ENCODE measurements at places on chromosomes 2 and 18.

DNA sequence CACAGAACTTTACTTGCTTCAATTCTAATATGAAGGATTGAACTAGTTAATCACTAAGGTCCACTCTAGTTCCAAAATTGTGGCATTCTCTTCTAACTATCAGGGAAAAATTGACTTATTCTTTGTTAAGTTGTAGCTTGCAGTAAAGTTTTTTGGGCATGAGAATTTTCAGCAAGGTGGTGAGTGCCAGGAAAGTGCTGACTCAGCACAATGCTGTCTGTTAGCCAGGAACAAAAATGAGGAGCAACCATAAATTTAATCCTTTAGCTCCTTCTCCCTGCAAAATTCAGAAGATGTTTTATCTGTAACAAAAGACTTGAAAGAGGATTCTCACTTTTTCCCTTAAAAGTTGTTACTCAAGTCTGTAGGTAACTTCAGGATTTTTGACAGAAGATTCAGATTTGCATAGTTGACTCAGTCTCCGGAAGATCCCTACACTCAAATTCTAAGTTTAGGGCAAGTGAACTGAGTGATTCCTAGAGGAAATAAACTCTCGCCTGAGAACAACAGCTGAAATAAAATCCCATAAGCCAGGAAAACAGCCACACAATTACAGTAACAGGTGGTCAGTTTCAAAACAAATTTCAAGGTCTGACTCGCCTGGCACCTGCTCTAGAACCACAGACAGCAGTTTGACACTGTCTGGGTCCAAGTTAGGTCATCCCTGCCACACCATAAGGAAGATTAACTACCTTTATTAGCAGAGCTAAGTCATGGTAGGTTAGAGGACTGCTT is 20.2 kb upstream of the DARS1 start:
- DNase-seq: no peak

DNA sequence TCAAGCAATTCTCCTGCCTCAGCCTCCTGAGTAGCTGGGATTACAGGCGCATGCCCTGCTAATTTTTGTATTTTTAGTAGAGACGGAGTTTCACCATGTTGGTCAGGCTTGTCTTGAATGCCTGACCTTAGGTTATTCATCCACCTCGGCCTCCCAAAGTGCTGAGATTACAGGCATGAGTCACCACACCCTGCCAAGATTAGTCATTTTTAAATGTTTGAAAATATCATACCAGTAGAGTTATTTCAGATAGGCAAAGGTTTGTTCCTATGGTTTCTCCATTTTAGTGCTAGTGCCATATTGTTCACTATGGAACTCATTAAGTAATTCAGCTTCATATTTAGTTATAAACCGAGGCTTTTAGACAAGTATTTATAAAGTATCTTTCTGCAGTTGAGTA is 52.3 kb downstream of the HIBCH start:
- DNase-seq: no peak

GRCh38 chr2:162257425-162257824 is 14.2 kb upstream of the FAP start:
- no peak for DNase-seq

GRCh38 chr18:22505141-22505591 is 87.5 kb upstream of the CTAGE1 start:
- no peak for DNase-seq

GRCh38 chr2:8391126-8391525 is 290.7 kb upstream of the ID2 start:
- no peak for DNase-seq

- no peak for DNase-seq
Observed at GRCh38 chr2:172066394-172066886, 18.9 kb upstream of the DLX1 start.

DNA sequence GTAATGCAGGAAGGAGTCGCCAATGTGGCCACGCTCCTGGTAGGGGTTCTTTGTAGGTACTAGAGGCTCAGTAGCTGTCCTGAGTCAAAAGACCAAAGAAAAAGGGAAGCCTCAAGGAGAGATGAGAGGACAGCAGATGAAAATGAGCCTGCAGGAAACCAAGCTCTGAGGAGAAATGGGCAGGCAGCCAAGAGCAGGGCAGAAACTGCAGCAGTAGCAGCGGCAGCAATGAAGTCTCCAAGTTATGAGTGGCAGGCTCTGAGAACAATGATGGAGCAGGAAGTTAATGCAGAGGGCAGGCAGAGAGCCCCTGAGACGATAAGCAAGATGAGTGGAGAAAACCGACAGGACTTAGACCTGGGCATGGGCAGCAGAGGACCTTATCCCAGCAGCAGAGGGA is 48.2 kb upstream of the TMEM200C start:
- no peak for DNase-seq

- no peak for DNase-seq
Observed at GRCh38 chr18:26614374-26614773, 66.0 kb upstream of the KCTD1 start.

- no peak for DNase-seq
Observed at GRCh38 chr2:45000341-45000901, 8.8 kb downstream of the SIX2 start.

- DNase-seq: peak; percentile 6
Observed at GRCh38 chr2:234164493-234165413, 114.3 kb downstream of the SPP2 start.

- DNase-seq: no peak
Observed at GRCh38 chr2:98952966-98953365, 16.9 kb upstream of the CRACDL start.

GRCh38 chr2:209942426-209942825 is 60.0 kb upstream of the RPE start:
- no peak for DNase-seq

DNA sequence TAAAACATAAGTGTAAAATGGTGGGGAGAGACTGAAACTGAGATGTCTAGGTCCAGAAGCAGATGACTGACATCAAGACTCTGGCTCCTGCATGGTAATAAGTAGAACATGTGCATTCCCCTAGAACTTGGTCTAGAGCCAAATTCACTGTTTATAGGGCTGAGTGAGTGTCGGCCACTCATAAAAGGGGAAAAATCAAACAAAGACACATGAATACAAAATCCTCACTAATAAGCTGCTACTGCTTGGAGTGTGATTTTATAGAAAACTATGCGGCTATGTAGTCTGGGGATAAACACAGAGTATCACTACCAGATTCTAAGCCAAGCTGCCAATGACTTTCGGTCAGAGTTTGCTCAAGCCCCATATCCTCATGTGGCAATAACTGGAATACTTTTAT is 1080.8 kb upstream of the DDX18 start:
- DNase-seq: no peak

- DNase-seq: no peak
Observed at GRCh38 chr18:57425096-57425495, 10.1 kb upstream of the ONECUT2 start.

GRCh38 chr2:68811364-68811763 is 59.8 kb downstream of the BMP10 start:
- no peak for DNase-seq

GRCh38 chr2:234420408-234420807 is 76.5 kb downstream of the ARL4C start:
- no peak for DNase-seq

DNA sequence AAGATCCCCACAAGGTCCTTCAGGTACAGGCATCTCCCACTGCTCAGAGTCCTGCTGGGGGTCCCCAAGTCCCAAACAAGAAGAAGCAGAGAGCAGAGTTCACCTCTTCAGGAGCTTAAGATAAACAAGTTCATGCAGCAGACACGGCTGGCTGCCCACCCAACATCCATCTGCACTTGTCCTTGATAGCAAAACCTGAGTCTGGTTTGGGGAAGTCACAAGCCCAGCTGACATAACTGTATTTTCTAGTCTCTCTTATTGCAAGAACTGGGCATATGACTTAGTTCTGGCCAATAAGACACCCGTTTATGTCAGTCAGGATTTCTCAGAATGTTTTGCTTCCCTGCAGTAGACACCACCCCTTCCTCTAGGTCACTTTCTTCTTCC is 31.8 kb downstream of the AFF3 start:
- no peak for DNase-seq

DNA sequence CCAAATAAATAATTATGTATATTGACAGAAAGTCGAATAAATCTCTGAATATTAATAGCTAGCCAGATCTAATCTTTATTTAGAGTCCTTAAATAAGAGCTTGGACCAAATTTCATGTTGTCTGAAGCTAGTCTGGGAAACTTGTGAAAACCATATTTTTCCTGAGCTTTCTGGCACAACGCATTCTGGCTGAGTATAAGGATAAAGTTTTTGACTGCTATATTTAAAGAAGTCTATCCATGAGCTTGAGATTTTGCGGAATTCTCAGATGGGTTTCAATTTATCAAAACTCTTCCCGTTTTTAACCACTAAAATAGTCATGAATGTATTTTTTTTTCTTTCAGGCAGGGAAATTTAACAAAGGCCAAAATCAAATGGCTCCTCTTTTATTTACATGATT is 23.8 kb downstream of the FAP start:
- DNase-seq: no peak

- no peak for DNase-seq
Observed at GRCh38 chr2:160952464-160953254, 207.6 kb upstream of the TANK start.

GRCh38 chr18:24051031-24051947 is 36.7 kb downstream of the TTC39C start:
- no peak for DNase-seq

DNA sequence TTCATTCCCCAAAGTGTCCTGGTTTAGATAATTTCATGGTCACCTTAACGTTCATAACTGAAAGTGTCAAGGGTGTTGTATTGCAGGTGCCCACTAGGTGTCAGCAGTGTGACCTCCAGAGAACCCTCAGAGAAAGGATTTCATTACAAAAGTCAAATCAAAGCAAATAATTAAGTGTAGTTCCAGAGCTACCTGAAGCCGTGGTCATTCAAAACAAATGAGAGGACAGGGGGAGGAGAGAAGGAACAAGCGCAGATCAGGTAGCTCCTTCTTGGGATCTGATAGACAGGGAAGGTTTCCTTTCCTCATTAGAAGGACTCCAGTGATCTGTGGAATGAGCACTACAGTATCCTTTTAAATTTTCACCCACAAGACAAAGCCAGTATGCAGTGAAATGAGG is at the start of gene SLC9A4:
Gene SLC9A4, plus strand, starts transcription at position 207 of the 400 bp plus-strand sequence. CDS start 534 bp downstream, outside the sequence.
- DNase-seq: peak; percentile 28

DNA sequence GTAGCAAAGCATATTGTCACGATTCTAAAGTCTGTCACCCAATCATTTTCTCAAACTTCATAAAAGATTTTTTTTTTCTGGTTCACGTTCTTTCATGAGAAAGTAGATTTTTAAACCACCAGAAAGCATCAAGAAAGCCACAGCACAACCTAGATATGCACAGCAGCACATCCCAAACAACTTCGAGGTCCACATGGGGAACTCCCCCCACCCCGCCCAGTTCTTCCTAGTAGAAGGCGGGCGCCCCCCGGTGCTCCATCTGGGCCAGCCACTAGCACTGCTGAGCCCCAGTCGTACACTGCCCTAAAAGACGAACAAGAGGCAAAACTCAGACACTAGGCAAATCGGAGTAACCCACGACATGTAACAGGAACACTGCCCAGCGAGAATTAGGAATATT is 15.5 kb downstream of the HDLBP start:
- DNase-seq: no peak

- no peak for DNase-seq
Observed at GRCh38 chr2:240899468-240899865, 3.5 kb upstream of the MAB21L4 start.

GRCh38 chr2:186713691-186714090 is 19.8 kb downstream of the FAM171B start:
- no peak for DNase-seq

DNA sequence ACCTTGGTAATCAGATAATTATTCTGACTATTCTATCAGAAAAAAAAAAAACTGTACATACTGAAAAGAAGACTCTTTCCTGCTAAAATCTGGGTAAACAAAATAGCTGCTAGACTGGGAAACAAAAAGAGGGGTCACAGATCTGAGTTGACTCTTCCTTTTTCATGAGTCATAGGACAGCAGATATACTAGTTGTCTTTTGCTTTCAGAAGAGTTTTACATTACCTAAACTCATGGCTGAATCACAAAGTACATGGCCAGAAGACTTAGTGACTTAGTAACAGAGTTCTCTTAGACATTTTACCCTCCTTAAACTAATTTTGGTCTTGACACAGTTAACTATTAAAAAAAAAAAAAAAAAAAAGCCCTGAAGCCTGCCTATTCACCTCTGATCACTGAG is 834.0 kb upstream of the FSHR start:
- no peak for DNase-seq

DNA sequence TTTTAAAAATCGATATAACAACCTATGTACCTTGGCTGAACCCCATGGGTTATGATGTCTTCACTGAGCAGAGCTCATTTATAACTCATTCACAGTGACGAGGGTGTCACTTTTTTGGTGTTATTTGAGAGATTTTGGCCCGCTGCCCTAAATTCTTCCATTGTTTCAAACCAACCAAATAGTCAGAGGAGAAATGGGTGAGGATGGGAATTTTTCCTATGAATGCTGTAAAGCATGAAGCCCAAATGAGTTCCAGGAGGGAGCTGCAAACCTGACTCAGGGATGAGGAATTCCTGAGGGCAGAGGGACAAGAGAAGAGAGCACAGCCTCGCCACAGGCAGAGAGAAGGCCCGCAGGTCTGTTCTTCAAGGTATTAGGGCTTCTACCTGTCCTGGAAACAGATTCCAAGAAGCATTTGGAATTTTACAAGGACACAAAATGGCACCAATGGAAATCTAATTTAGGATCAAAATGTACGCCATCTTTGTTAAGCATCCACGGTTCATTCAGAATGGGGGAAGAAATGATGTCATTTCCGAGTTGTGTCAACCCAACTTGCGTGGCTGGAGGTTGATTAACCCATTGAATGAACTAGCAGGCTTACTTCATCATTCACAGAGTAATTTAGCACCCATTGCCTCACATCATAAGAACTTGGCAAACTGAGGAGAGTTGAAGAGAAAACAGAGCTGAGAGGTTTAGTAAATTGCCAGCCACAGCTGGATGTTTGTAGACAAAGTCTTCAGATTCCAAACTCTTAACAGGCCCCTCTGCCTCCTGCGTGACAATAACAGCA is 133.5 kb downstream of the LAMA3 start:
- no peak for DNase-seq

GRCh38 chr18:46677611-46678010 is 20.6 kb upstream of the LOXHD1 start:
- DNase-seq: no peak

DNA sequence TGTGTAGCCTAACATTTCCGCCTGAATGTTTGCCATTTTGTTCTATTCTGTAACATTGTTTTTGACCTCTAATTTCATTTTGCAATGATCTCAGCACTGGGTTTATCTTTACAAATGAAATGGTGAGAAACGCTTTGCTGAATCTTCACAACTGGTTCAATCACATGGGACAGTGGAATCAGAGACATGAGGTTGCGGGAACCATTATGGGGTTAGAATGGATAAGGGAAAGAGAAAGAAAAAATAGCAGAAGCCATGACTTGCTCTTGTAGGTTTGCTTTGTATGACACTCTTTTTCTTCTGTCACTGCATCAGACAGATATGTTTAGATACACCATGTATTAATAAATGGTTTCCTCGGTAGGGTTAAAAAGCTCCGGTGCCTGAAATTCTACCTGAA is 114.3 kb upstream of the PELI1 start:
- no peak for DNase-seq
